ENCODE measurements at places on chromosomes 5 and 9.

GRCh38 chr9:26261503-26262330, 583.5 kb upstream of the TUSC1 start:
- DNase-seq = no peak

GRCh38 chr9:13083366-13083765, 196.1 kb downstream of the MPDZ start:
- DNase-seq = no peak

GRCh38 chr9:92798358-92798757, 33.7 kb upstream of the BICD2 start:
- DNase-seq = no peak

DNA sequence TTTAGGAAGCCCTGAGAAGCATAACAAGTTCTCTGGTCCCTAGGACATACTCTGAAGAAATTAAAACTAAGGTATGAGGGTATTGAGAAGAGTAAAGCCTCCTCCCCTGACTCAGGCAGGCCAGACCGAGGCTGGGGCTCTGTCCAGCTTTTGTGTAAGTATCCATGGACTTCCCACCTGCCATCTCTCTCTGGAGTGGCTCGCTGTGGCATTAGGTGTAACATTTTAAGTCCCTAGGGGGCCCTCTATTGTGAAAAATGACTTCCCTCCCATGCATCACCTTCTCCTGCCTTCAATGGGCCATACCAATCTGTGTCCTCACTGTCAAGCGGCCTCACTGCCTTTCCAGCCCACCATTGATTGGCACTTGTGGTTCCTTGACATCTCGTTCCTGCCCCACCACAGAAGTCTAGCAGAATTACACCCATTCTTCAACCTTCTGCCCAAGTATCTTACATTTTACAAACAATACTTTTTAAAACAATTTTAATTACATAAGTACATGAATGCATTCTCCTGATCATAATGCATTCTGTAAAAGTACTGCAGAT, 205.5 kb downstream of the SLIT3 start:
- DNase-seq = no peak

GRCh38 chr9:134217431-134218210, 53.3 kb upstream of the RNU6ATAC start:
- DNase-seq = no peak

DNA sequence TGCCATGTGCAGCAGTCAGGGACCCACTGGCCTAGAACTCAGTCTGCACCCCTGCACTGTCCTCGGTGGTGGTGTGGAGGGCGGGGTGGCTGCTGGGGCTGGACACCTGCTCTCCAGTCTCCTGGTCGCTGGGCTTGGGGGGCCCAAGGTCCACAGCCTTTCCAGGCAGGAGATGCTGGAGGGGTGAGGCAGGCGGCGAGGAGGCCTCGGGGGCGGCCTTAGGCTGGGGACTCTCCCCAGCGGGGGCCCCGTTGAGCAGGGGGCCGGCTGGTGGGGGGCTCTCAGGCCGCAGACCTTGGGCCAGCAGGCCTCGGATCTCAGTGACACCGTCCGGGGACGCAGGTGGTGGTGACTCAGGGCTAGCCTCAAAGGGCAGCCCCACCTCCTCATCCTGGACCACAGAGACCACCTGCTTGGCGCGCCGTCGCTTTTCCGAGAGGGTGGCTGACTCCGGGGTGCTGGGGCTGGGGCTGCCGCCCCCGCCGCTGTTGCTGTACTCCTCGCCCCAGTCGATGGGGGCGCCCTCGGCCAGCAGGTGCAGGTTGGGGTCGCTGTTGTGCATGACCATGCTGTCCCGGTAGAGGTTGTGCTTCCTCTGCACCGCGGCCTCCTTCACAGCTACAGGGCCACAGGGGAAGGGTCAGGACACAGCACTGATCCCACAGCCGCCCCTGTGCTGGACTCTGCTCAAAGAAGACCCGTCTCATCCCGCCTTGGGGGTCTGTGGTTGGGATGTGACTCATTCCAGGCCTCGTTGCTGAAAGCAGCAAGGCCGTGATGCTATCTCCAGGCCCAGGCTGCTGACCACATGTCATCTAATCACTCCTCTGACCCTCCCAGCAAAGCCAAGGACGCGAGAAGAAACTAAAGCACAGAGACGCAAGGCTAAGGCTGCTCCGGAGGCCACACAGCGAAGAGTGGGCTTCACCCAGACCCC, 55.8 kb downstream of the LRSAM1 start:
- DNase-seq = no peak

DNA sequence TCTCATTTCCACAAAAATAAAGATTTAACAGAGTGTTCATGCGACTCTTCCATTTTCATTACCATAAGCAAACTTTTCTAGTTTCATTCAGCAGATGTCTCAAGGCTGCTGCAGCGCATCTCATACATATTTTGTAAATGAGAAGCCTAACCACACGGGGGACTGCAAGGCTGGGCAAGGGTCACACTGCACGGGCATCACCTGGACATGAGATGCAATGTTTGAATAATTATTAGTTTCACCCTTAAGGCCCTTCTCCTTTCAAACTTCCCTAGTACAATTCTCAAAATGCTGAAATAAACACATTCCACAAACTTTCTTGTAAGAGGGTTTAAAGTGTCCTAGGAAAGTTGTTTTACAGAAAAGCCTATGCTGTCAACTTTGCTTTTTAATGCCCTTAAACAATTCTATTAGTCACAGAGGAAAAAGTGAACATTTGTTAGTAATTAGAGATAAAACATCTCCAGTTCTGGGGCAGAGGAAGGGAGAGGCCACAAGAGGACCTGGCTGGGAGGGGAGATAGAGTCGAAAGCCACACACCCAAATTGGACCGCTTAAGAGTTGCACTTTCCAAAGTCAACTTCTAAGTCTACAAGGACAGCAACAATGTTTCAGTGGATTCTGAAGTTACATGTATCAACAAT, 1.3 kb downstream of the DENND1A start:
- DNase-seq = no peak

- no peak for DNase-seq
Measured at GRCh38 chr5:112316731-112317130, 102.3 kb downstream of the EPB41L4A start.

DNA sequence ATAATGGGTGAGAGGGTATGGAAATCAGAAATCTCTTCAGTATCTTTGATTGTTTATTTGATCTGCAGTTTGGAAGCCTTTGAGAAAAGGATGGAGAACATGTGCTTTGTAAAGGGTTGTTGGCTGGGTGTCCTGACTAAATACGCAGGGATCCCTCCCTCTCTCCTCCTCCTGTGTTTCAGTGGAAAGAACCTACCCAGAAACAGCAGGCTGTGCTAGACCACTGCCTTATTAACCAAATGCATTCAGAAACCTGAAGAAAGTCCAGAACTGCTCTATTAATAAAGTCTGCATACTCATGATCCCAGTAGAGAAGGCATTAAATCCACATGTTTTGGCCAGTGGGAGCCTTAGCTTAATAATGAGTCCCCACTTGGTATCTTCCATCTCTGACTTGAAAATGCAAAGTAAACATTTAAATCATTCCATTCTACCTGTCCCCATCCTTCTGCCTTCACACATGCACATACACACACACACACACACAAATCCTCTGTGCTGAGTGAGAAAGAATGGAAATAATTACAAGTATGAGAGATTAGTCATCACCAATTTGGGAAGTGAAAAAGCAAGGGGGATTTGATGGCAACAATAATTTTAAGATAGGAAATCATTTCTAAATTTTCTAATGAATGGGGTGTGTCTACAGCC, 10.0 kb upstream of the LECT2 start:
- no peak for DNase-seq

DNA sequence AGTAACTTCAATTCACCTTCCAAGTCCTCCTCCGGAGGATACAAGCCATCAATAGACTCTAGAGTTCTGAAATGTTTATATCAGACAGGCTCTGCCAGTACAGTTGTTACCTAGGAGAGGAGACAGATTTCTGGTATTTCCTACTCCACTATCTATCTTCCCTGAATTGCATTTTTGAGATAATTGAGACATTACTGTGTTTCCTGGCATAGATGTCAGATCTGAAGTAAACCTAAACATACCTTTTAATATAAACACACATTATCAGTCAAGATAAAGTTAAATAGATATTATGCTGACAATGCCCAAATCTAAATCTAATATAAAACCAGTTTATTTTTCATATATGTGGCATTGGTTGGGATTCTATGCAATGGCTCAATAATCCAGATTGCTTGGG, 8.2 kb upstream of the TYRP1 start:
- no peak for DNase-seq

GRCh38 chr9:132018957-132019405, 60.7 kb downstream of the MED27 start:
- no peak for DNase-seq

DNA sequence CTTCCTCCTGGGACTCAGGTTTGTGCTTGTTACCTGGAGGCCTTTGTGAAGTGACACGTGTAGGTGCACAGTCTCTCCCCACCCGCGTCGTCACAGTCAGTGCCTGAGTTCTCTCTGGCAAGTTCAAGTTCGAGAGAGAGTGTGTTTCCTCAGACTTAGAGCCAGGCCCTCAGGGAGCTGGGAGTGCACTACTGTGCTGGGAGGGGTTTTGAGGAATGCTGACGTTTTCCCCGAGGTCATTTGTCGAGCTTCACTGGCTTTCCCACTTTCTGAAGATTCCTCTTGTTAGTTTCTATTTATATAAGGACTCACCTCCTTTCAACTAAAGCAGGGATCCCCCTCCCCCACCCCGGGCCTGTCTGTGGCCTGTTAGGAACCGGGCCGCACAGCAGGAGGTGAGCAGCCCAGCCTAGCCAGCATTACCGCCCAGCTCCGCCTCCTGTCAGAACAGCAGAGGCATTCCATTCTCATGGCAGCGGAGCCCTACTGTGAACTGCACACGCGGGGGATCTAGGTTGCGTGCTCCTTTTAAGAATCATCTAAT, 209.2 kb downstream of the DIRAS2 start:
- no peak for DNase-seq

DNA sequence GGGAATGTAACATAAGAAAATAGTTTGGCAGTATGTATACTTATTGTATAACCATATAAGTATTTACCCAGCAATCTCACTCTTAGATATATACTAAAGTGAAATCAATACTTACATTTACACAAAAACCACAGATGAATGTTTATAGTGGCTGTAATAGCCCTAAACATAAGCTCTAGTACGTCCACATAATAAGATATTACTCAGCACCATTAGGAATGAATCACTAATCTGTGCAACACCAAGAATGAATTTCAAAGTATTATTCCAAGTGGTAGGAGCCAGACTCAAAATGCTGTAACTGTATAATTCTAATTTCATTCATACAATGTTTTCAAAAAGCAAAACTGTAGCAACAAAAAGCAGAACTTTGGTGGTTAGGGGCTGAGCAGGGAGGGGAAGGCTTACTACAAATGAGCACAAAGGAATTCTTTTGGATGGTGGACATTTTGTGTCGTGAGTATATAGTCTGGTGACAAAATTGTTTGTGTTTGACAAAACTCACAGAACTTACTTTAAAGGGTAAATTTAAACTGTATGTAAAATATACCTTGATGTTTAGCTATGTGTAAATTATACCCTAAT, 11.9 kb upstream of the C5orf46 start:
- no peak for DNase-seq

GRCh38 chr9:36742264-36742663, 169.6 kb downstream of the MELK start:
- DNase-seq = no peak

DNA sequence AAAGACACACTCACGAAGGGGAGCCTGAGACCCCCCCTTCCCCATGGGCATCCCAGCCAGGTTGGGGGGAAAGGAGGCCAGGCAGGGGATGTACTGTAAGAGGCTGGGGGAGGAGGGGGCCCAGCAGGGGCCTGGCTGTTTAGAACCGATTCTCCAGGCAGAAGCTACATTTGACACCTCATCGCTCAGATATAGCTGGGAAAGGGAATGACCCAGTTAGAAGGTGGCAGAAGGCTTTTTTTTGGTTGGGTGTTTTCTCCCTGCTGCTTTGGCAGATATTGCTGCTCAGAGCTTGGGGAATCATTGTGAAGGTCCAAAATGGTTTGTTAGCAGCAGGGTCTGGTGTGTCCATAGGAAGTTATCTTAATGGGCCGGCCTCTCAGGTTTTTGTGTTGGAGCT, 6.0 kb downstream of the CDX1 start:
- no peak for DNase-seq

GRCh38 chr5:149774906-149775305, 44.8 kb downstream of the PPARGC1B start:
- DNase-seq = no peak

GRCh38 chr5:8827696-8828095, 718.2 kb downstream of the SEMA5A start:
- no peak for DNase-seq

GRCh38 chr5:177350776-177351391, 584 bp downstream of the LMAN2 start:
- DNase-seq = no peak

DNA sequence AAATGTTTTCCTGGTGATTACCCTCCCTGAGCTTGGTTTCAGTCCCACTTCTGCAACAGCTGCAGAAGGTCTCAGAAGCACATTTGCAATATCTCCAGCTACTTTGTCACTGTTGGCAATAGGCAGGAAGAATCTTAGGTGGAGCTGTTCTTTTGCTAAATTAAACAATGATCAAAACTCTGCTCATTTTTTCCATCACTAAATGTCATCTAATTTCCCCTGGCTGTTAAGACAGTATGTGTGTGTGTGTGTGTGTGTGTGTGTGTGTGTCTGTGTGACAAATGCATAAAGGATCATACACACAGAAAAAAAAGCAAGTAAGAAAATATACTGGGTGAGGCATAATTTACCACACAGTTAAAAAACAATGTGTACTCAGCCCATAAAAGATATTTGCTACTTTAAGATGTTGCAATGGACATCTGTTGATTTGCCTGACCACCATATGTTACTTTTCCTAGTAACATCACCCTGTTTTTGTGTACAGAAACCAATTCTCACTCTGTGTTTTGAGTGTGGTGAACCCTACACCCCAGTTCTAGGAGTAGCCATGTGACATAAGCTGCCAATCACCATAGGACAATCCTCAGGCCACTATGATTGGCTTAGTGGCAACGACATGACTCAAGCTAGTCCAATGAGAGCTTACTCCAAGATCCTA, 572.6 kb upstream of the CLINT1 start:
- no peak for DNase-seq

DNA sequence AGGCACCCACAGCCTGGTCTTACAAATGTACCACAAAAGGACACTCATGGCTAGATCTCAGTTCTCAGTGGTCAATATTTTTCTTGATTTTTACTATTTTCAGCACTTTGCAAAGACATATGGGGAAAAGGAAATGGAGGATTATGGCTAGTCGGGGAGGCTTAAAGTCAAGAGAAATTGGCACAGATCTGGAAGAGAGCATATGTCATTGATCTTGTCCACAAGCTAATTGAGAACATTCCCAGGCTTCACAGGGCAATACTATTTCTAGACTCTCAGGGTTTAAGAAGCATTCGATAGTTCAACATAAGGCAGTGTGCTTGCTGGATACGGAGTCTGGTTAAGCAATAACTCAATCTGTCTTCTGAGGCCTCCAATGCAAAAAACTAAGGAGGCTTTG, 285.8 kb downstream of the ZNF608 start:
- no peak for DNase-seq

DNA sequence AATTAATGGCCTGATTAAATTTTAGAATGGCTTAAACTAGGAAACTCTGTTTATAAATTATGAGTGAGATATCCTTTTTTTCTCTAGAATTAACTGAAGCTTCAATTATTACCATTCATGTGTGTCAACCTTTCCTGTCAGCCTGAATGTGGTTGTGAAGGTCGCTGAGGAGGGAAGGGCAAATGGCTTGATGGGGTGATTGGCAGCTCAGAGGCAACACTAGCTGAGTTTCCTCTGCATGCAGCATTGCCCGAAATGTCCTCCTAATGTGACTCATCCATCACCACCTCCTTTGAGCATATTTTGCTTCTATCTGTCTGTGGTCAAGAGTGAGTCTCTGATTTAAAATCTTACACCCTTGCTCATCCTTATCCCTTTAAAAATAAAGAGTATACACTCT, 281.9 kb downstream of the TENT4A start:
- no peak for DNase-seq
